Stimulated activated naive CD8-positive, alpha-beta T cell treated with anti-CD3 and anti-CD28 coated beads, Interleukin-15, Interleukin-2, amounts not matched to agents 100 U/mL and 50 U/mL, for 24 hours (primary cell): ENCODE measurements at places on chromosomes 4 and X.

DNA sequence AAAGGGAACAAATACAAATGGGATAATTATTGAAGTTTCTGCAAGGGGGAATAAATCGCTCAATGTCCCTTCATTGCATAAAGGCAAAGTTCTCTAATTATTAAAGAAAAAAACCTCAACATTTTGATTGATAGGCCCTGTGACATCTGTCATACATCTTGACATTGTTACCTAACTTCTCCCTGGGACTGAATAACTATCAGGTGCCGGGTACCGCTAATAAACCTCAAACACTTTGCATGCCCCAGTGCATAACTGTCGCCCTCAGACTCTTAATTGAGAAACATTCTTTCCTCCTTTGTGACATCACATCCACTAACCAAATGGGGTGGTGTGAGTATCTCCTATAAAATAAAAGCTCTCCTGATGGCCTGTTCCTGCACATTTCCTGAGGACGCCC, at the start of gene ADAM29:
Gene ADAM29 (plus strand): TSS at position 301 of the 400 bp plus-strand sequence. CDS start 57,168 bp downstream, outside the sequence.
- no peak for DNase-seq

DNA sequence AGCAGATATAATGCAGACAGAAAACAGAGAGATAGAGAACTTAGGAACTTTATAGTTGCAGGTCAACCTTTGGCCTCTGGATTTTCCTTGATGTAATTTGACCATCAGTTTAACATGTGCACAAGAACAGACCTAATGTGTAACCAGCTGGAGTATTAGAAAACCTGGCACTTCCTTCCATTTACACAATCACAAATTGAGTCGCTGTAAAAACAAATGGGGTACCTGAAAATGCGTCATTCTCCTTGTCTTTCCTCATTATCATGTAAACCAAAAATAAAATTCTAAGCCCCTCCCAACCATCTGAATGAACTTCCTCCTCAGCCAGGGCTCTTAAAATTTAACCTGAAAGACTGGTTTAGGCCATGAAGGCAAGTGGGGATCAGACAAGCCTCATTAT, 358.4 kb upstream of the MAGEB16 start:
- no peak for DNase-seq

DNA sequence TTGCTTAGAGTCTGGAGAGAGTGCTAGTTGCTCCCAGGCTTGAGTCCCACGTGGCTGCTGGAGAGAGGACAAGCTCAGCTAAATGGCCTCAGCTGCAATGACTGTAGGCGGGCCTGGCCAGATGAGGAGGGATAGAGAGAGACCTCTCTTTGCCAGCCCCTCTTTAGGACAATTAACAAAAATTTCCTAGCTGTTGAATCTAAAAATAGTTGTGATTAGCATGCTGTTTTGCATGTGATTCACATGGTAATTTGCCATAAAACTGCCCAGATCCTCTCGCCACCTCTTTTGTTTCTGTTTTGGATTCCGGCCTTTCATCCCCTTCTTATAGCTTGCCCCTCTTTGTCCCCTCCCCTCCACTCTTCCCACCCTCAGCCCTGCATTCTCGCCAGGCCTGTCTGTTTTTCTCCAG, 28.9 kb upstream of the PRPS1 start:
- no peak for DNase-seq

GRCh38 chrX:120036704-120037103, 40.8 kb downstream of the RHOXF2B start:
- DNase-seq, result no peak

DNA sequence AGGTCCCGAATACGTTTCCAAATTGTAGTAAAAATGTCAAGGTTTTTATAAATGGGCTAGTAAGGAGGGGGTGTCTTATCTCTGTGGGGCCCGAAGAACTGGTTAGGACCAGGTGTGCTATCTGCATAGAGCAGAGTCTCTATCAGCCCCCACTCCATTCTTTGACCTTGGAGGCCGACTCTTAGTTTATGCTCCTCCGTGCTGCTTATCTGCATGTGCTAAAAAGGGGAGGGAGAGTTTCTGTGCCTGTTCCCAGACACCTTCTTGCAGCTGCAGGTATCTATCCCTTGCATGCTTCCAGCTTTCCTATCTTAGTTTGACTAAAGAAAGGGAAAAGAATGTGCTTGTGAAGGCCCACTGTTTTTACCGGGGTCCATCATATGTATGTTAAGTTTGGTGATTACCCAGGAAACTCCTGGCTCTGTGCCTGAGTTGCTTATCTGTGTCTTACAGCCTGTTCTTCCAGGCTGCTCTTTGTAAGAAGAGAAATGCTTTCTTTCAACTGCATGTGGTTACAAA, 28.6 kb upstream of the NAF1 start:
- DNase-seq, result no peak

DNA sequence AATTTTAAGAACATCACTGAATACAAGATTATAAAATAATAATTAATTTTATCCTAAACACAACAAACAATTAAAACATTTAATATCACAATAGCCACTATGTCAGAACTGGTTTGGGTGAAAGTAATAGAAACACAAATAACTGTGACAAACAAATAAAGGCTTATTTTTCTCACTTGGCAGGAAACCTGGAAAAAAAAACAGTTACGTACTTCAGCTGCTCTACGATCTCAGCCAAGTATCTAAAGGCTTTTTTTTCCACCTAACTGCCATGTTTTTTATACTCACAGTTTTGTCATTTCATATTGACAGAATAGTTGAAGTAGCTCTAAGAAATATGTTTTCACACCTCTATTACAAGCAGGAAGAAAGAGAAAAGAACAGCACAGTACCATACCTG, 284.8 kb upstream of the INTU start:
- DNase-seq, result no peak

DNA sequence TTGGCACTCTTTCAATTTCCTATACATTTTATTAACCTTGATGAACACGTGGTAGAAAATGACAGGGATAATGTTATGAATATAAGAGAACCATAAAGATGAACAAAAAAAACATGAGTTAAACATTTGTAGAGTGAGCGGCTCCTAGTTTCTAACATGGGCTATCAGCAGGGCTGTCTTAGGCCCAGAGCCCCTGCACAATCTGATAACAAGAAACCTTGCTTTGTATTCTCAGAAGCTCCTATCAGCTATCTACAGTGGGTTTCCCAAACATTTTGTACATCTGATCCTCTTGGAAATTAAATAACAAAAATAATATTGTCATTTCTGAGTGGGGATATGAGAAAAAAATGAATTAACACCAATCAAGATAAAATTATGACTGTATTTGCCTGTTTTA, 10.6 kb upstream of the RBPJ start:
- no peak for DNase-seq

GRCh38 chr4:93469560-93469959, 359.0 kb upstream of the ATOH1 start:
- no peak for DNase-seq

- DNase-seq, result no peak
These were observed 15.6 kb downstream of the MAEA start for GRCh38 chr4:1305261-1305711.

DNA sequence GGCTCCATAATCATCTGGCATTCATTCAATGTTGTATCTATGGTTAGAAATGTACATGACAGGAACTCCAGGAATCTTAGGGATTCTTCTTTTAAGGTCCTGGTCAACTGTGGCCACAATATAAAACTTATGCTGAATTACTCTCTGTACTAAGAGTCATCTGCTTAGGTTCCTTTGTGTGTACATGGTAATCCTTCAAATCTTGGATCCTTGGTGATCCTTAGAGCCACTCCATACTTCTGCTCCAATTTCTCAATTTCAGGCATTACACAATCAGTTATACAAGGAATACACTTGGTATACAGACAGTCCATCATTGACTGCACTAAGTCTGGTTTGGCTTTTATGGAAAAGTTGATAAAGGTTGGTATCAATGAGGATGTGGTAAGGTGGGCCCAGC, 5.8 kb downstream of the SRD5A3 start:
- no peak for DNase-seq

- DNase-seq, result no peak
These were observed 11.2 kb upstream of the RNF175 start for GRCh38 chr4:153771046-153771445.

DNA sequence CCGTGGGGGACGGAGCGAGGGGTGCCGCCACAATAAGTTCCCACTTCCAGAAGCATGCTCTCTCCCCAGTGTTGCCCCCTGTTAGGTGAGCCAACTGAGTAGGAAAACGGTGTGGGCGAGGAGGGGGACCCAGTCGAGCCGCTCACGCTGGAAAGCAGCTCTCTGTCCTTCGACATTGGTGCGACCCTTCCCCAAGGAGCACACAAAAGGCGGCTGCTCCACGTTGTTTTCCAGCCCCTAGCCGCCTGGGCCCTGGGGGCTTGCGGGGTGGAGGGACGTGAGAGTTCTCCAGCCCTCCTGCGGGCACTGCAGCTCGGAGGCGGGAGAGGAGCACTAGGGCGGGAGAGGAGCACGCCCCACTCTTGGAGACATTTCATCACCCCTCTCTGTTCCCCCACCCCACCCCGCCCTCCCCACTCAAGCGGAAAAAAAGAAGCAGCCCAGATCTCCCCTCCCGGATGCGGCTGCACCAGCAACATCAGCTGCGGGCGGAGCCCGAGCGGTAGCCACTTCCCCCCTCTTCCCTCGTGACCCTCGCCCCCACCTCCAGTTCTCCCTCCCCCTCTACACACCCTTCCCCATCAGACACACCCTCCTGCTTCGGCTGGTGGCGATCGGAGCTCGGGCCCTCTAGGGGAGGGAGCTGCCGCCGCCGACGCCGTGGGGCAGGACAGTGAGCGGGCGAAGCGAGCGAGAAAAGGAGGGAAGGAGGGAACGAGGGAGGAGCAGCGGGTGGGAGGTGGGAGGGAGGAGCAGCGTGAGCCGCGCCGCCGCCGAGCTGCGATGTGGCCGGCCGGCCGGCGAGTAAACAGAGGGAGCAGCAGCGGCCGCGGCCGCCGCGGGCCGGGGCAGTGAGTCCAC, at the start of gene DOCK11:
Gene DOCK11 (plus strand): TSS at position 755 of the 861 bp plus-strand sequence. CDS start 157 bp downstream, outside the sequence.
- peak; percentile 78 for DNase-seq
